Stimulated activated CD8-positive, alpha-beta memory T cell treated with anti-CD3 and anti-CD28 coated beads, Interleukin-4, amount 100 ng/mL, for 4 hours (primary cell): ENCODE measurements at places on chromosomes 5 and 9.

- DNase-seq, result no peak
These were observed 2039.9 kb downstream of the EFNA5 start for GRCh38 chr5:105630803-105631202.

- DNase-seq, result no peak
These were observed 47.8 kb upstream of the IL17B start for GRCh38 chr5:149426931-149427330.

DNA sequence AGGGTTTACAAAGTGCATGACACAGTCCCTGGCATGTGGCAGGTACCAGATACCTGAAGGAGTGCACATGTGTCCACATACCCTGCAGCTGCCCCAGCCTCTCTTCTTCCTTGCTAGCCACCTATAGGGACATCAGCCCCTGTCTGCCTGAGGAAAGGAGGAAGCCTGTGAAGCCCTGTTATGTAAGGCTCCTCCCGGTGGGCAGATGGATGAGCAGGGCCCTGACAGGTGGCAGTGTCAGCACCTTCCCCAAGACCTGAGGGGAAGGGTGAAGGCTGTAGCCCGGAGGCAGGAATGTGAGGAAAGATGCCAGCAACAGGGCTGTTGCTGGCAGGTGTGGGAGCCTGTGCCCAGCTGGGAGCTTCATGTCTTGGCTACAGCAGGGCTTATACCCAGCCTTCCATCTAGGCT lies 21.7 kb downstream of the TCF7 start:
- DNase-seq, result no peak

DNA sequence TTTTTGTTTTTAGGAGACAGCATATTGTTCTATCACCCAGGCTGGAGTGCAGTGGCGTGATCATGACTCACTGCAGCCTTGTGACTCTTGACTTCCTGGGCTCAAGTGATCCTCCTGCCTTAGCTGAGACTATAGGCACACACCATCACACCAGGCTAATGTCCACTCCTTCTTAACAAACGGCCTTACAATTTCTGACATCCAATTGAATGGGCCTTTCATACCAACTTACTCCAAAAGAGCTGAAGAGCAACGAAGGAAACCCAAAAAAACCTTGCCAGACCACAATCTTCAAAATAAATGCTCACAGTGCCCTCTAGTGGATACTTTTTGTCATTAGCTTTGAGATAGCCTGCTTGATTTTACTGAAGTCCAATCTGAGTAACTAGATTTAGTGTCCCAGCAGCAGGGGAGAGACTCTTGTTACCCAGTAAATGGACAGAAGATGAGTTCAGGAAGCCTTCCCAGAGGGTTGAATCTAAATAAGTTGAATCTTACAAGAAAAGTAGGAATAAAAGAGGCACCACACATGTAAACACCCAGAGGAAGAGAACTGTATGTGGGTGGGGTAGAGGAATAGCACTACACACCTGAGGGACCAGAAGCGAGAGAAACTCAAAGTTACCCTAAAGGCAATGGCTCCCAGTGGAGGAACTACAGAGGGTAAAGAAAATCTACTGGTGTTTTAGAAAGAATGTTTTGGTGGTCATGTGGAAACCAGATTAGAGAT lies 9.3 kb downstream of the ZNF622 start:
- no peak for DNase-seq

DNA sequence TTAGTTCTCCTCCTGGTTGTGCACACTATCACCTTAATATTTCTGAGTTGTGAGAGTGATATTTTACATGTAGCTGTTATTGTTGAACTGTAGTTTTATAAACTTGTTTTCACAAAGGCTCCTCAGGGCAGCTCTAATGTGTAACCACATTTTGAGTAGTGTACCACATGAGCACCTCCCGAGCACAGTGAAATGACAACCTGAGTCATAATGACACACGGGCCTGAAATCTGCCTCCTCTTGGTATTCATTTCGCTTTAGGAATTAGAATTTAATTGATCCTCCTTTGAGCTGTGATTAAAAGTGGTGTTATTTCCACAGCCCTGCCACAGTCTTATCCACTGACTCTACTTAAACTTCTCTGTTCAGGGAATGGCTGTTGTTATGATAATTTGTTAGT lies 7.9 kb downstream of the MTRR start:
- DNase-seq, result no peak

DNA sequence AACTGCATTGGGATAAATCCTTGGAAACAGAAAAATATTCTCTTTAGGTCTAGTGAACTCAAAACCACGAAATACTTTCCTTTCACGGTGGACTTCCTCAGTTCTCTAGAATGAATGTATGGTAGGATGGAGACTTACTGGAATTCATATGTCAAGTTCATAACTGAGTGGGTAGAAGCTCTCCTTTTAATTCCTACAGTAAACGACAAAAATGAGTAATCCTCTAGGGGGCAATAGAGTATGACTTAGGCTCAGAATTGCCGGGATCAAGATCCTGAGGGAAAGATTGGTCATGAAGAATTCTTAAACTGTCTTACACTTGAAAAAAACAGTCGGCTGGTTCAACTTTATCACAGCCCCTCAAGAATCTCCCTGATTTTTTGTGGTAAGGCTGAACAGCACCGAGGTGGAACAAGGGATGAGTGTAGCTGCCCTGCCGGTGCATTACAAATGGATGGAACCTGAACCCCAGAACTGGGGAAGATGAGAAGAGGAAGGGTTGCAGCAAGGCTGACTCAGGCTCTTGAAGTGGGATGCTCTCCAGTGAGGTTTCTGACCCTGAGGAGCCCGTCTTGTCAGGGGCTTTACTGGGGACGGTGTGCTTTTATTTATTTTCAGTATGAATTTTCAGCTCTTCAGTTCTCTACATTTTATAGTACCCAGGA lies 14.0 kb upstream of the LOX start:
- no peak for DNase-seq

DNA sequence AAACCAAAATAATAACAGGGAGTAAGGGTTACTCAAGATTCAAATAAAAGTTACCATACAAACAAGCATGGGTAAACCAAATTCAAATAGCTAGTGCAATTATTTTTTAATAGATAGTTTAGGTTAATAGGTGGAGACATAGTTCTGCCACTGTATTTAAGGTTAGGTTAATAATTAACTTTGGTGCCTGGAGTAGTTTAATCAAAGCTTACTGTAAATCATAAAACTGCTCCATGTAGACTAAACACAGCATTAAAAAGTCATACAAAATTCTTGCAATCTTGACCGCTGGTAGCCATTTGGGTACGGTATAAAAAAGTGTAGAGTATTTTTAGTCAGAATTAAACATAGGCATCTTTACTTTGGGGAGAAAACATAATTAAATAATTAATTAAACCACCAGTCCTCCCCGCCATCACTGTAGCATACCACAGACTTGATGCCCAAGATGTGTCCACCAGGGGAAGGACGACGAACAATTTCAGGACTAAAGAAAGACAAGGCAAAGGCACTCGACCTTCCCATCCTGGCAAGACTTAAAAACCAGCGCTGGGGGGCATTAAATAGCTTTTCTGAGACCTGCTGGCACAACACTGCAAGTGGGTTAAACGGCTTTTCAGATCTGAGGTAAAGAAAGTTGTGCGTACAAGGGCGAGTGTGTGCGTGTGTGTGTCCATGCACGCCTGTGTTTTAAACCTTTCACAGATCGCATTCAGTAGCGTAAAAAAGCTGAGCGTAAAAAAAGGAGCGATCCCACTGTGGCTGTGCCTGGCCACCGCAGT lies 2.9 kb downstream of the SEMA6A start:
- DNase-seq, result no peak

DNA sequence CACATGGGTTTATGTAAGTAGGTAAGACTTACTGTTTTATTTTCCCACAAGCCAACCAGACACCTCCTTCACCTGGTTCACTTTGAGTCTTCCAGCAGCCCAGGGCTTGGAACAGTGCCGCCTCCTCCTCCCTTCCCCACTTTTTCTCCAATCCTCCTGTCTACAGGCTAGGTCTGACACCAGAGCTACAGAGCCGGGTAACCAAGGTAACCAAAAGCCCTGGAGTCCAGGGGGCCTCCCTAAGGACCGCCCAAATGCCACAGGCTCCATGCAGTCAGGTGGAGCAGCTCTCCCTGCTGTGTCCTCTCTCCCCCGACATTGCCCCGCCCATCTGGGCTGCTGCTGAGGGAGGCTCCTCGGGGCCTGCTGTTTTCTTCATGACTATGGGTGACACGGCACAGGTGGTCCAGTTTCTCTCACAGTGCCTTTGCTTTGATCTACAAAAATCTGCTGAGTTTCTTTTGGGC lies 138.0 kb upstream of the EFNA5 start:
- no peak for DNase-seq

DNA sequence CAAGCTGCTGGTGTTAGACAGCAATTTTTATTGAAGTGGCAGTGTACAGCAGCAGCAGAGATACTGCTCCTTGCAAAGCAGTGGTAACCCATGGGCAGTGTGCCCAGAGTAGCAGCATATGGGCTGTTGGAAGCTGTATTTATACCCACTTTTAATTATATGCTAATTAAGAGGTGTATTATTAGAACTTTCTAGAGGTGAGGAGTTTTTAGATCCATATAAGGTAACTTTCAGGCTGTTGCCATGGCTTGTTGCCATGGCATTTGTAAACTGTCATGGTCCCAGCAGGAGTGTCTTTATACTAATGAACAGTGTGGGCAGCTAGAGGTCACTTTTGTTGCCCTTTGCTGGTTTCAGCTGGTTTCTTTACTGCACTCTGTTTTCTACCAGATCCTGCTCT lies 3.7 kb upstream of the PJA2 start:
- DNase-seq, result no peak

DNA sequence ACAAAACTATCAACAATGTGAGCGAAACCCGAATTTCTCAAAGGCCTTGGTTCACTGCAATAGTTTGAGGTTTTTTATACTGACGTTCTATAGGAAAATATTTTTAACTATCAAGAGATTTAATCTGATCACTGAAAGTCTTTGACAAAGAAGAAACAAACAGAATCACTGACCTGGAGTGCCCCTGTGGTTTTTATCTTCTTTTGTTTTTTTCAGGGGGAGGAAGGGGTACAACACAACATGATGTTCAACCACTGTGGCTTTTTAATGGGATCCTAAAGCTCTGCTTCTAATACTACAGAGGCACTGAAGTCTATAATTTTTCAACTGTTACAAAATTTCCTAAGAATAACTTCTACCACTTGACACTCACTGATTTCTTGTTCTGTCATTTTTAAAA lies 185.9 kb downstream of the AP3B1 start:
- no peak for DNase-seq

- DNase-seq, result no peak
These were observed 16.7 kb upstream of the TNFSF8 start for GRCh38 chr9:114947058-114947457.

DNA sequence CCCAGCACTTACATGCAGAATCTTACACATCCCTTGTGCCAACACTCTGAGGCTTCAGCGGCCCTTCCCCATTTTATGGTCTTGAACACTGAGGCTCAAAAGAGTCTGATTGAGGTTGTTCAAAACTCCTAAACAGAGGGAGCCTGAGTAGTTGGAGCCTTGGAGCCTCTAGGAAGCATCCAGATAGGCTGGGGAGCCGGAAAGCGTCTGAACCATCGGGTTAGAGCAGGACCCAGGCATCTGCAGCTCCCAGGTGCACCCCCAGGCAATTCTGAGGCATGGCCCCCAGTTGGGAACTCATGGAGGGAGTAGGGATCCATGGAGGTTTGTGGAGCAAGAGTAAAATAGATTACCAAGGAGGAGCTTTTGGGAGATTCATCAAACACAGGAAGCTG lies 3.8 kb downstream of the OLFML2A start:
- no peak for DNase-seq

GRCh38 chr5:158811921-158812320 lies 287.8 kb downstream of the EBF1 start:
- DNase-seq, result no peak
